ENCODE measurements at places on chromosomes 4 and X.

- no peak for DNase-seq
Observed at GRCh38 chr4:25861280-25861950, 1.4 kb downstream of the SEL1L3 start.

- DNase-seq: no peak
Observed at GRCh38 chr4:186634591-186635128, 79.3 kb upstream of the MTNR1A start.

- DNase-seq: no peak
Observed at GRCh38 chr4:106266201-106266600, 49.8 kb downstream of the TBCK start.

DNA sequence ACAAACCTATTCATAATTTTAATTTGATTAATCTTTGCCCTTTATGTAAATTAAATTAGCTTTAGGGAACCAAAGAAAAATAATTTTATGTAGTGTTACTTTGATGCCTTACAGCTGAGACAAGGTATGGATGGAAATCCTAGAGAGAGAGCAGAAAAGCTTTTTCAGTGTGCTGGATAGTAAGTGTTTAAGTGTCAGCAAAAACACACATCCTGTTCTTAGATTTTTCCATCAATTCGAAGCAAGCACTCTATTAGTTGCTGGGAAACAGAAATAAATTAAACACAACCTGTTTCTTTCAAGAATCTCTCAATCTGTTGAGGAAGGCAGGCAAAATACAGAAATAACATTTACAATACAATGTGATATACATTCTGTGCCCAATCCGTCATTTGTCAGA lies 327.8 kb downstream of the GALNTL6 start:
- no peak for DNase-seq

Measured in NCI-H2081 treated with DMSO at 0.1 percent for 48 hours (cell line).